ENCODE measurements at places on chromosomes 11 and 22. TPM values are rescaled to one million over a fixed set of nuclear protein-coding genes. Genes with fewer than 3 reads are reported as not detected.

GRCh38 chr11:69825037-69825834 is 6.0 kb upstream of the FGF3 start:
- no peak for DNase-seq

- DNase-seq = peak; percentile 17
These were observed 46.5 kb upstream of the SOX6 start for GRCh38 chr11:16402654-16403447.

DNA sequence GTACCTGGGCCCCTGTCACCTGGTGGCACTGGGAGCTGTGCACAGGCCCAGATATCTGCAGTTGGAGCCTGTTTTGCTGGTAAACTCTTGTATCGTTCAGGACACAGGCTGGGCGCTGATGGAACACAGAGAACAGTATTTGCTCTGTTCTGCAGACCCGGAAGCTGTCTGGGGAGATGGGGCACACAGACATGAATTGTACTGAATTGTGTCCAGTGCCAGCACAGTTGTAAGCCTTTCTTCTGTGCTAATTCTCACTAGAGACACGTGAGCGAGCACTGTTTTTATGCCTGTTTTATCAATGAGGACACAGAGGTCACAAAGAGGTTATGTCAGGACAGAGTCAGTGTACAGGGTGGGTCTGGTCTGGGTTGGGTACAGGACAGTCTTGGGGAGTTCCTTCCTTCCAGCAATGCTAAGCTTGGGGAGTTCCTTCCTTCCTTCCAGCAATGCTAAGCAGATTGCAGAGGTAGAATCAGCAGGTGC is 24.4 kb upstream of the ACR start:
- no peak for DNase-seq

The MMP7 gene
- total RNA-seq = 2,825 TPM

DNA sequence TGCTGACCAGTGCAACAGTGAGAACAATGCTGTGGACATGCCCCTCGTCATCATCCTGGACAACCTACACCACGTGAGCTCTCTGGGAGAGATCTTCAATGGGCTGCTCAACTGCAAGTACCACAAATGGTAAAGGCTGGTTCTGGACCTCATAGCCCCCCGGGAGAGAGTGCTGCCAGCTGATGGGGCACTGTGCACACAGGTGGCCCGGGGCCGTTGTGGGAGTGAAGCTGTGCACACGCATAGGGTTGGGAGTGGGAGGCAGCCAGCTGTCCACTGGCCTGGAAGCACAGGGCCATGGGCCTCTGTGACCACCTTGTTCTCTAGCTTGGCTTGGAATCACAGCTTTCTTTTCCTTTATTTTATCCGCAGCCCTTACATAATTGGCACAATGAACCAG is 57.0 kb downstream of the DBX1 start:
- no peak for DNase-seq

GRCh38 chr22:39900306-39901227 is at the start of gene GRAP2:
TSS of gene GRAP2 (plus strand) at chr22:39901084. CDS start at chr22:39947107, 46,023 bp downstream.
- no peak for DNase-seq

The RIBC2 gene
- 0.30 TPM for total RNA-seq

The KRTAP5-10 gene
- total RNA-seq = not detected

- peak; percentile 41 for DNase-seq
These were observed 61.4 kb upstream of the ASPHD2 start for GRCh38 chr22:26367402-26368245.

The EFCAB6 gene
- 8.4 TPM for total RNA-seq

- peak; percentile 91 for DNase-seq
These were observed 53.2 kb downstream of the SPON1 start for GRCh38 chr11:14015711-14016110.

The PATE2 gene
- not detected for total RNA-seq

DNA sequence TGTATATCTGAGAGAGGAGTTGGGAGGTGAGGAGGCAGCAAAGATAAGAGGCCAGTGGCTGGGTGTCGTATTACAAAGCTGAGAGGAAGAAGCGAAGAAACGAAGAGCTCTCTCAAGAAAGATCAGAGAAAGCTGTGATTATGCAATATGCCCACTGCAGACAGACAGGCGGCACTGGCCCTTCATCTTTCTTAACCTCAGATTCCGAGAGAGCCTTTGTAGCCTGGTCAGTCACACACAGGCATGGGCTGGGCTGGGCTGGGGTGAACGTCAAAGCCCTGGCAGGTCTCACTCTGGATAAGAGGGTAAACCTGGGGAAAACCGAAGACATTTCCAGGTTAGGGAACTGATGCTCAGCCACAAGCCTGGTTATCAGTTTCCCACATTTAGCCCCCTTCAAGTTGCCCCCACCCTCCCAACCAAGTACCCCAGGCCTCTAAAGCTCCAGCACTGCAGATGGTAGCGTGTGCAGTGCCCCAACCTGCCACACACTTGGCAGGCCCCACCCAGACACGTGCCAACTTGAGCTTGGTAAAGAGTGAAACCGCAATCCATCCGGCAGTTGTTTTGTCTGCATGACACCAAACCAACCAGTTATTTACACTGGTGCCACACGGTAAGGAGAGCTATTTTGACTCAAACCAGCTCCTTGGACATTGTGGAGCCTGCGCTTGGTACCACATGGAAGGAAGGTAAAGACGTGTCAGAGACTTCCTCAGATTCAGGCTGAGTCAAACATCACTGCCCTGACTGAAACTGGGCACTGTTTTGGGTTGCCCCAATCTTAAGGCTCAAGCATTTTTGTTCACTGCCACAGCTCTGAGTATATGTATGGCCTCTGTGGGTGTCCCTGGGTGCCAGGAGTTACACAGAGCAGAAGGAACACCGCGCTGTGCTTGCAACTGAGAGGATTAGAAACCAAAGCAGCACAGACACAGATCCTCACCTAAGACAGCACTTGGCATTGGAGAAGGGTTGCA is 135.9 kb downstream of the FDX1 start:
- DNase-seq = peak; percentile 26

DNA sequence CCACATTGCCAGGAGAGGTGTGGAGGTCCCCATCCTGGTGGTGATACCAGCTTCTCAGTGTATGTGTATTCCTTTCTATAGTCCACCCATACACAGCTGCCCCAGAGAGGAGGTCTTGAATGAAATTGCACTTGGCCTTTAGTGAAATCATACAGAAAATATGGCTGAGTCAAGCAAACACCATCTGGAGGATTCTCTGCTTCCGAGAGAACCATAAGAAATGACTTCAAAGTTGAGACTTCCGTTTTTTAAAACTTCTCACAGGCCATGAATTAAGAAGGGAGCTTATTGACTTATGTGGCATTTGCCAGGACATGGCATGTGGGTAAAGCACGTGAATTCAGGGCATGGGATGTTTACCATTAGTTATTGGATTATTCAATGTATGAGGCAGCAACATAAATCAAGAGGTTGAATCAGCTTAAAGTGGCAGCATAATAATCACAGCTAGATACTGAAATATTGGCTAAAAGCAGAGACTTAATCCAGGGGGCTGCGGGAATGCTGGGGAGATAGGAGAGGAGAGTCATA is 119.1 kb upstream of the MTNR1B start:
- DNase-seq = no peak

The BRSK2 gene
- total RNA-seq = 0.30 TPM

- DNase-seq = no peak
These were observed 412.6 kb downstream of the TENM4 start for GRCh38 chr11:79028225-79028624.

DNA sequence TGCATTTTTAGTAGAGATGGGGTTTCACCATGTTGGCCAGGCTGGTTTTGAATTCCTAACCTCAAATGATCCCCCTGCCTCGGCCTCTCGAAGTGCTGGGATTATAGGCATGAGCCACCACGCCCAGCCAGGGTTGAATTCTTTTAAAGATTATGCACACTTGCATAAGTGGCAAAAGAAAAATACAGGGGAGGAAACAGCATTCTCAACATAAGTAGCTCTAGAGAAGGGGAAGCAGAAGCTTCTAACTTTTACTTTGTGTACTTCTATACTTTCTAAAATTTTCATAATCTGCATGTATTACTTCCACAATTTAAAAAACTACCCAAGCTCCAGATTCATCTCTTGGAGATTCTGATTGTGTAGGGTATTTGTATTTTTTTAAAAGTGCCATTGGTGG is 108.0 kb downstream of the SLC1A2 start:
- DNase-seq = no peak

DNA sequence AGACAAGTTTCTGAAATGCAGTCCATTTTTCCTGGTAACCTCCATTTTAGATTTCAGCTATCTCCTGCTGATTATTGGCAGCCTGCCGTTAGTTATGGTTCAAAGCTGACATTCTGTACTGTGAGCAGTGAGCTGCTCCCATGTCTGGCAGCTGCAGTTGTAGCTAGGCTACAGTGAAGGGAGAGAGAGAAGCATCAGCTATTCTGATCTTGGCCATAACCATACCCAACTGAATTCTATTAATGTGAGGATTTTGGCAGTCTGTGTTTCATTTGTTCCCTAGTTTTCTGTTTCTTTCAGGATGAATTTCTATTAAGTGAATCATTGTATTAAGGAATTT is 33.4 kb downstream of the SIK2 start:
- peak; percentile 60 for DNase-seq

GRCh38 chr22:35148866-35149548 is 83.0 kb downstream of the ISX start:
- no peak for DNase-seq

The GNAZ gene
- 1.4 TPM for total RNA-seq

- DNase-seq = no peak
These were observed 6.5 kb downstream of the ASCL2 start for GRCh38 chr11:2263724-2264360.

GRCh38 chr11:134380785-134381184 is 31.3 kb downstream of the B3GAT1 start:
- no peak for DNase-seq

DNA sequence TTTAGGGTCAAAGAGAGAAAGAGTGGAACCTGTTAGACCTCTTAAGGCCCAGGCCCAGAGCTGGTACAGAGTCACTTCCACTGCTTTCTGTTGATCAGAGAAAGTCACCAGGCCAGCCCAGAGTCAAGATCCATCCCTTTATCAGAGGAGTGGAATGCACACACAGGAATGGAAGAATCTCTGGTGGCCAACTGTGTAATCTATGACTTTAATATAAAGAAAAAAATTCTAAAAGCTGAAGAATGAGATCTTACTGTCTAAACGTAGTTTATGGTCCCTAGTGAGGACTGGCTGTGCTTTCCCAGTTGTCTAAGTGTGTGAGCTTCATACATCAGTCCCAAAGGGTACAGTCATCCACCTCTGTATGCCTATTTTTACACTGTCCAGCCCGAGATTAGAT is 51.0 kb downstream of the PPFIBP2 start:
- no peak for DNase-seq

GRCh38 chr11:12125609-12126149 is 15.3 kb downstream of the MICAL2 start:
- peak; percentile 73 for DNase-seq

DNA sequence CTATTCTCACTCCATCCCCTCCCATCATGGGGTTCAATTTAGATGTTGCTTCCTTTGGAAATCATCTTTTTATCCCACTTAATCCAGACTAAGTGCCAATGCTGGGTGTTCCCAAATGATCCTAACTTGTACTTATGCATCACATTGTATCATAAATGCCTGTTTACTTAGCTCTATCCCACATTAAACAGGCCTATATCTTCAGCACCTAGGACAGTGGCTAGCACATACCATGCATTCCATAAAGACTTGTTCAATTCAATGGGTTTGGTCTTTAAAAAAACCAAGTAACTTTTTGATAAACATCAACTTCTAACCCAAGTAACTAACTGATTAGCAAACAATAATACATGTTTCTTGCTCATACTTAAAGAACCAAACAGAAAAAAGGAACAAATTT is 40.6 kb downstream of the RSF1 start:
- DNase-seq = peak; percentile 49

The C22orf31 gene
- not detected for total RNA-seq

GRCh38 chr11:119108146-119108856 is 1.2 kb downstream of the C2CD2L start:
- DNase-seq = peak; percentile 54

DNA sequence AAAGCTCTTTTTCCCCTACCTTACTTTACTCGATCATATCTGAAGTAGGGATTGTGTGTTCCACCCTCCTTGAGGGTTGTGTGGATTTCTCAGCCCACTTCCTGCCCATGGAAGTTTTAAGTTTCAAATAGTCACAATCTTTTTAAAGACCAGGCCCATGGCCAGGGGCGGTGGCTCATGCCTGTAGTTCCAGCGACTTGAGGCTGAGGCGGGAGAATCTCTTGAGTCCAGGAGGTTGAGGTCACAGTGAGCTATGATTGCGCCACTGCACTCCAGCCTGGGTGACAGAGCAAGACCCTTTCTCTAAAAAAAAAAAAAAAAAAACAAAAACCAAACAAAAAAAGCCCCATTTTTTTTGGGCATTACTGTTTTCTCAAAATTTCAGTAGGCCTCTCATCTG is 36.3 kb upstream of the LRRC10B start:
- no peak for DNase-seq

The TEX12 gene
- not detected for total RNA-seq

The CCDC188 gene
- 0.10 TPM for total RNA-seq

- DNase-seq = no peak
These were observed 49.5 kb downstream of the OR2AT4 start for GRCh38 chr11:75047191-75047590.

- DNase-seq = no peak
These were observed 118.8 kb downstream of the RRAS2 start for GRCh38 chr11:14240221-14240620.

DNA sequence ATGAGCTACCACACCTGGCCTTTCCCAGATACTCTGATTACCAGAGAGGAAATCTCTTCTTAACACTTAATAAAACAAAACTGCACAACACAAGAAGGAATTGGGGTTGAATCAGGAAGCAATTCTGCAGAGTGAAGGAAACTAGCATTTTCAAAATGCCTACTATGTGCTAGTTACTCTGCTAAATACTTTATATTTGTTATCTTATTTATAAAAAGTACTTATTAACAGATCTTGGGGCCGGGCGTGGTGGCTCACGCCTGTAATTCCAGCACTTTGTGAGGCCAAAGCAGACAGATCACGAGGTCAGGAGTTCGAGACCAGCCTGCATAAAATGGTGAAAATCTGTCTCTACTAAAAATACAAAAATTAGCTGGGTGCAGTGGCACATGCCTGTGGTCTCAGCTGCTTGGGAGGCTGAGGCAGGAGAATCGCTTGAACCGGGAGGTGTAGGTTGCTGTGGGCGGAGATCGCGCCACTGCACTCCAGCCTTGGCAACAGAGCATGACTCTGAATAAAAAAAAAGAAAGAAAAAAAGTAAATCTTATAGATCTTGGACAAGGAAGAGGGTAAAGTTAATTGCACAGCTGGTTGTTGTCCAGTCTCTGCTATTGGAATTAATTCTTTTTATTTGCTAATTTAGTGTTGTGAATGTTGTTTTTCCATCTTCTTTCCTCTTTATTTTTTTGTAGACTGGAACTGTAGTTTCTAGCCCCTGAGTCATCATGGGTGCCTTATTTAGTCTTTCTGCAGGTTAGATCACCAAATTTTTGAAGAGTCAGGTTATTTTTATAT is 22.1 kb downstream of the TMEM135 start:
- no peak for DNase-seq

The MS4A14 gene
- total RNA-seq = not detected

GRCh38 chr11:98069861-98070260 is 950.9 kb upstream of the CNTN5 start:
- no peak for DNase-seq

GRCh38 chr22:27866135-27867084 is 52.6 kb downstream of the PITPNB start:
- DNase-seq = peak; percentile 55

The MMP27 gene
- not detected for total RNA-seq
